Hematopoietic multipotent progenitor cell treated with erythropoietin and hydrocortisone succinate and interleukin-3 and kit ligand, for 17 days (in vitro differentiated cells): ENCODE measurements at places on chromosomes 3 and 15.

GRCh38 chr3:96331341-96331740 lies 483.1 kb upstream of the EPHA6 start:
- DNase-seq = no peak

DNA sequence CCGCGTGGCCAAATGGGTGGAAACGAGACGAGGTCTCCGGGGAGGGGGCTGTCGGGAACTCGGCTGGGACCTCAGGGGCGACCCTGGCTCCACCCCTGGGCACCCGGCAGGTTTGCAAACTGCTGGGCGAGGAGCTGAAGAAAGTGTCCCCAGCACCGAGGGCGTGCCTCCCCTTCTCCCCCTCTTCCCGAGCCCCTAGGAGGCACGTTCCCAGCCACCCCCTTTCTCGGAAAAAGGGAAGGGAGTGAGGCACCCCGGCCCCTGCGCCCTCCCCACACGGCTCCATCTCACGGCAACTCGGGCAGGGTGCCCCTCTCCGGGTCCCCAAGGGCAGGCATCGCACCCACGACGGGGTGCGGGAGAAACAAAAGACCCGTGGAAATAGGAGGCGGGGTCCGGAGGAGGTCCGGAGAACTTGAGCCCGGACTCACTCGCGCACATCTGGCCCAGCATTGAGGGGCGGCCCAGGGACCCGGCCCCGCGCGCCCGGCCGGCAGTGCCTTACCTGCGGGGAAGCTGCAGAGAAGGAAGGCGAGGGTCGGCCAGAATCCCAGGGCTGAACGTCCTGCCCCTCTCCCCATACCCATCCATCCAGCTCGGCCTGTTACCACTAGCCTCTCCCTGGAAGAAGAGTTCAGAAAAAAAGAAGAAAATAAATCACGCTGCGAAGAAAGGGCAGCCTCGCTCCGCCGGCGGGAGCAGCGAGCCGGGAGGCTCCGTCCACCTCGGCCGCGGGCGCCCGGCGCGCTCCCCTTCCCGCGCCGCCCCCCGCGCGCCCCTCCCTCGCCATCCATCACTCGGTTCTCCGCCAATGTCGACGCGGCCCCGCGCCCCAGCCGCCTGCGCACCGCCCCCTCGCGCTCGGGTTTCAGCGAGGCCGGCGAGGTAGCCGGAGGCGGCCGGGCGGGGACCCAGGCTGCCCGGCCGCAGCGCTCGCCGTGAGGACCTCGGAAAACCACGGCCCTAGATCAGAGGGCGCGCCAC lies 16.3 kb downstream of the RGMA start:
- DNase-seq = no peak

GRCh38 chr15:98440917-98441316 lies 207.4 kb upstream of the IGF1R start:
- no peak for DNase-seq

- DNase-seq = no peak
Observed at GRCh38 chr15:30922480-30923311, 19.0 kb downstream of the FAN1 start.

GRCh38 chr3:177410730-177411129 lies 213.4 kb upstream of the TBL1XR1 start:
- no peak for DNase-seq

GRCh38 chr3:144109944-144110343 lies 138.3 kb downstream of the DIPK2A start:
- DNase-seq = no peak

DNA sequence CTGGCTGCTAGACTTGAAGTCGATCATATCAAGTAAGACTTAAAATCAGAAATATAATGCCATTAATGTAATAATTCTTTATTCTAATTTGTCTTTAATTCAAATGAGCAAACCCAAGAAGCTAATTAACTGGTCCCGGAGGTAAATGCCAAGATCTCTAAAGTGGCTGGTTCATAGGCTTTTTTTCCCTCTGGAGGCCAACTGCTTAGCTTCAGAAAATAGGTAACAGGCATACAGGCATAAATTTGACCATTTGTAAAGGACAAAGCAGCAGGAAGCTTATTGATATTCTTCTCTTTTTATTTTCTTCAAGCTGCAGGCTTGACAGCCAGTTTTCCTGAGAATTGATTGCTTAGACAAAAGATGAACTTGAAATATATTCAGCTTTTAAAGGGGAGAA lies 158.6 kb upstream of the RAP2B start:
- no peak for DNase-seq

- DNase-seq = peak; percentile 95
Observed at GRCh38 chr3:136250903-136251460, 842 bp downstream of the PCCB start.
